ENCODE measurements at places on chromosomes 5 and 9.

DNA sequence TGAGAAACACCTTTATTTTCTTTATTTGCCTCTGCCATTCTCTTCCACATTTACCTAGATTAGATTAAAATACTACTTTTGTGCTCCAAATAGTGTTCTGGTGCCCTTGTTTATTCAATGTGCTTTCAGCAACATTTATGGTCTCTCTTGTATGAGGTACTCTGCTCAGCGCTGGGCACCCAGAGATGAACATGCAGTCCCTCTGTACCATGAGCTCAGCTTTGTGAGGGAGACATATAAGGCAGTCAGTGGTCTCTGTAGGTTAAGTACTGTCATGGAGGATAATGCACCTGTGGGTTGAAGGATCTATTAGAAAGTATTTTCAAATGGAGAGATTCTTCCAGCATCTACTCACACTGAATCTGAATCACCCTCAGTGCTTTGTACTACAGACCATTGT is 176.5 kb downstream of the TAF11L14 start:
- no peak for DNase-seq

DNA sequence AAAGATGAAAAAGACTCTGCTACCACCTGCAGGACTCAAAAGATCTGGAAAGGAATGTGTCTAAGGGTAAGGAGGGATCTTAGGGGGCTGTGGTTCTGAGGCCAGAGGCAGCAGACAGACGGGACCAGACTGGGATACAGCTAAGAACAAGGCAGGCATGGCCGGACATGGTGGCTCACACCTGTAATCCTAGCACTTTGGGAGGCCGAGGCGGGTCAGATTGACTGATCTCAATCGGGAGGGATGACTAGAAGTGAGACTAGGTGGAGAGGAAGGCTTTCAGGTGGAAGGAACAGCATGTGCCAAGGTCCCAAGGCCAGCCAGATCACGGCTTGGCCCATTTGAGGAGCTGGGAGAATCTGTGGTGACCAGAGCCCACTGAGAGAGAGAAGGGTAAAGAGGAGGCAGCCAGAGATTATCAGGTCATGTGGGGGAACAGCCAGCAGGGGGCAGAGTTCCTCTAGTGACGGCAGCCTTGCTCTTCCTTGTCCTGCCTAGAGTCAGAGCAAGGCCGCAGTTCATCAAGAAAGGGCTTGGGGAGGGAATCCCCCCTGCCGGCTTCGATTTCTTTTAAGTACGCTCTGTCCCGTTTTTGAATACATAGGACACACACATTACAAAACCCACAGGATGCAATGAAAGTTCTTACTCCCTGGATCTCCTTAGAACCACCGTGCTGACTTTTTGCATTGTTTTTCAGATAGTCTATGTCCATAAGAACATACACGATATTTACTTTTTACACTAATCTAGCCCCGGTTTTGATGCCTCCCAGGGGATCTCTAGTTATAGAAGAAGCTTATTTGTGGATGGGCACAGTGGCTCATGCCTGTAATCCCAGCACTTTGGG is 2.6 kb upstream of the OLFML2A start:
- DNase-seq: peak; percentile 86

DNA sequence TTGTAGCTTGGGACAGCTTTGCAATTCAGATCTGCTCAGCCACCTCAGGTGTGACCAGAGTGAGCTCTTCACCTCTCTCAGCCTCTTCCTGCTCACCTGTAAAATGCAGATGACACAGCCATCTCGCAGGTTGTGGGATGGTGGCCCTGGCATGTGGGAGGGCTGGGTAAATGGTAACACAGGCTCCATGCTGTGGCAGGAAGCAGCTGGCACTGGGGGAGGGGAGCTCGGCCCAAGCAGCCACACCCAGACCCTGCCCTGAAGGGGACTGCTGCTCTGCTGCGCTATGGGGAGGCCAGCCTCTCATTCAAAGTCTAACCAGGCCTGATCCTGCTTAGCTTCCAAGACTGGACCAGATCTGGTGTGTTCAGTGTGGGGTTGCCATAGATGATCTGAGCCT is 24.1 kb downstream of the PHF2 start:
- no peak for DNase-seq

- DNase-seq: no peak
Observed at GRCh38 chr5:24291916-24292315, 352.9 kb downstream of the CDH10 start.

- no peak for DNase-seq
Observed at GRCh38 chr5:168756453-168757391, 177.6 kb upstream of the PANK3 start.

DNA sequence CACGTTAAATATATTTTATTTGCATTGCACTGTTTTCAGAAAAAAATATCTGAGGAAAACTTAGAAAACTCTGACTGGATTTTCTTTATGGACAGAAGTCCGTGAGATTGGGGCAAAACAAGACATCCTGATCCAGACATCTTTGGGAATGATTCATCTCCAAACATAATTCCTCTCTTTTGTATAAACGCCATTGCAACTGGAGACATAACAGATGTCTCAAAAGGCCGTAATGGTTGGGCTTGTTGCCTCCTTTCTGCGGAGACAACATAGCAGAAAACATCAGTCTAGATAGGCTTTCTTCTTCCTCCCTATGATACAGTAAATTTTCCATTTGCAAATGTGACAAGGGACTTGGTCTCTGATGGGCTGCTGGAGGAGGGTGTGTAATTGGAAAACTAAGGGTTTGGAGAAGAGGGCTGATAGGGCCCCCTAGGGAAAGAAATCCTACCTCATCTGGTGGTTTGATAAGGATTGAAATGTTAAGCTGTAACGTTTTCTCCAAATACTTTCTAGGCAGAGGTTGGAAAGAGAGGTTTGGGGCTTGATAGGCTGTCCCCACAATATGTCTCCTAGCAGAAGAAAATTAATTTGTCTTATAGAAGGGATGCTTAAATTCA is 631.5 kb upstream of the ST8SIA4 start:
- DNase-seq: no peak

DNA sequence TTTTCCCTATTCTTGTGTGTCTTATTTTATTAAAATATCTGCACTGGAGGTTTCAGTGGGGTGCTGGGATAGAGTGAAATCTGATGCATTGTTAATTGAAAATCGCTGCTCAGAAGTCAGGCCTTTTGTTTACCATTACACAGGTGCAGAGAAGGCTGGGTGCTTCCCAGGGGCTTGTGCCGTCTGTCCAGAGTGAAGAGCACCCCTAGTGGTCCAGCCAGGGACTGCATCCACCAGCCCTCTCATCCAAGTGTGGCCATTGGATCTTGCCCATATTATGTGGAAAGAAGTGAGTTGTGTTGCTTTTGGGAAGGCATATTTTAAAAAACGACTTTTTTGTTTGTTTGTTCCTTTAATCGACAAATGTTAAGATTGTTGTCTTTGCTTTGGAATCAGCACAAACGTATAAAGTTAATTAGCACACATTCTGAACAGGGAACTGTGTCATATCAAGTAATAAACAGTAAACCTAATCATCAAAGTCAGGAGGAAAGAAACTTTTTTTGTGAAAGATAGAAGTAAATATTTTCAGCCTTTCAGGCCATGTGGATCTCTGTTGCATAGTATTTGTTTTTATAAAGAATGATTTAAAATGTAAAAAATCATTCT is 315.6 kb downstream of the MTRR start:
- DNase-seq: peak; percentile 32

- DNase-seq: no peak
Observed at GRCh38 chr5:156020647-156021046, 306.3 kb upstream of the SGCD start.

- DNase-seq: no peak
Observed at GRCh38 chr5:37836235-37836591, 3.6 kb downstream of the GDNF start.
